ENCODE measurements at places on chromosomes 6 and 20.

GRCh38 chr6:26550250-26550993 is 12.3 kb downstream of the HMGN4 start:
- peak; percentile 54 for DNase-seq

DNA sequence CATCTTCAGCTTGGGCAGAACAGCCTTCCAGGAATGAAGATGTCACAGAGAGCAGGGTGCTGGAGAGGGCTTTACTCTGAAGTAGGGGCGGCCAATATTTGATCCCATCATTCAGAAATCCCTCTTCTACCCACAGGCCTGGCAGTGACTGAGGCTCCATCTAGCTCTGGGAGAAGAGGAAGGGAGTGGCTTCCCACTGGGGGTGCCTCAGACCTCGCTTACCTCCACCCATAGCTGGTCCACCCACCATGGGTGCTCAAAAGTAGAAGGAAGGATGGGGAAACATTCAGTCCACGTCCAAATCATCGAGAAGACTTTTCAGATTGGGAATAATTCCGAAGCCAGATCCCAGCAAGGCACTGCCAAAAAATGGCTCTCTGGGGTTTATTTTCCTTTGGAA is 11.8 kb upstream of the THBD start:
- no peak for DNase-seq

DNA sequence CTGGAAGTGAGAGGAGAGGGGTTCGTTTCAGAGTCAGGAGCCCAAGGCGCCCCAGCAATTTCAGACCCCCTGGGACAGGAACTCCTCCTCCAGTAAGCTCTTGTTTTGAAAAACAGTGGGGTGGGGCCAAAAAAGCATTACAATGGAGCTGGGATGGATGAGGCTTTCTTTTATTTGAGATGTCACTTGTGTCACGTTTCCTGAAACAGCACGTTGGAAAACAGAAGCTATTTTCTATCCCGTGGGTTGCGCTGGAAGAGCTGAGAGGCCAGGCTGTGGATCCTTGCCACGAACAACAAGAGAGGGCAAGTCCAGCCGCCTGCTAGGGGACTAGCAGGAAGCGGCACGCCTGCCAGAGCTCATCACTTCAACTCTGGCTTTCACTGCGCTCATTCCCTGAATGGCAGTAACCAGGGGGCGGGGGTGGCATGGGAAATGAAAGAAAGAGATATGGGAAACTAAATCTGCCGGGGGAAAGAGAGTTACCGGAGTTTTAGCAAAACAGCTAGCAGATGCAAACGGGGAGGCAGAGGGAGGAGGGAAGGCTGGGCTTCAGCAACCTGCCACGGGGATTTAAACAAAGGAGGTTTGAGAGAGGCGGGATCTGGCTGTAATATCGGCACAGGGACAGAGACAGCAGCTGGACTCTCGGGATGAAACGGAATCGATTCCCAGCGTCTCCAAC is 34.6 kb downstream of the GCNT2 start:
- DNase-seq, result peak; percentile 85

- no peak for DNase-seq
These were observed 100.0 kb downstream of the VEGFA start for GRCh38 chr6:43869792-43870659.

GRCh38 chr6:132096245-132096644 is 145.1 kb upstream of the CCN2 start:
- no peak for DNase-seq

DNA sequence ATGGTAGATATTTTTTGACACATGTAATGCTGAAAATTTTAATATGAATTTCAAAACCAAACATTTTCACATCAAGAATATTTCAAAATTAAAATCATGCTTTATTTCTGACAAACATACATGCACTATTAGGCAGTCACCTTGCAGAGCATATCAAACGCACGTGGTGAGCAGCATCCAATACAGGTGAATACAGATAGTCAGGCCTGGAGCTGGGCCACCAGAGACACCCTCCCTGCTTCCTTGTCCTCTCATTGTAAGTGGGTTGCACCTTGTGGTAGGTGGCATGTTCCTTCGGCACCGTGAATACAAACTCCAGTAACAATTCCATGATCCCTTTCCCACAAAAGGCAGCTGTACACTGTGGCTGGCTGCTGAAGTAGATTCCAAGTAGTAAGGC is 8.9 kb downstream of the REV3L start:
- DNase-seq, result peak; percentile 57

- DNase-seq, result no peak
These were observed 5.5 kb downstream of the ANKEF1 start for GRCh38 chr20:10040070-10040975.

DNA sequence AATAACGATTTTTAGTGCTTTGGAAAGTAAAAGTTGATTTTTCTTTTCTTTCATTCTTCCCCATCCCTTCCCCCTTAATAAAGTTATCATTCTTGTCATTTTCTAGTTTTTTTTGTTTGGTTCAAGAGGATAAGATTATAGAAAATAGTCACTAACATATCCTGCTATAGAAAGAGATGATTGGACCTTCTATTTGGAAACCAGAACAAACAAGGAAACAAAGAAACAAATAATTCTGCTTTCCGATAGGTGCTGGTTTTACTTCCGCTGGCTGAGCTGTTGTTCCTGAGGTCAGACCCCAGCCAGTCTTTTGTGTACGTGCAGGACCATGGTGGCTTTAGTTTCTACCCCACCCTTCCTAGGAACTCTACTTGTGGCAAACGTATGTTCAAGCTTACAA is at the start of gene CDH26:
Gene CDH26, plus strand, starts transcription at position 301 of the 400 bp plus-strand sequence. CDS start 304 bp downstream, outside the sequence.
- peak; percentile 82 for DNase-seq

- DNase-seq, result no peak
These were observed 13.9 kb upstream of the SCUBE3 start for GRCh38 chr6:35199866-35200265.

GRCh38 chr20:32652739-32653526 is 20.8 kb downstream of the C20orf203 start:
- DNase-seq, result peak; percentile 51

DNA sequence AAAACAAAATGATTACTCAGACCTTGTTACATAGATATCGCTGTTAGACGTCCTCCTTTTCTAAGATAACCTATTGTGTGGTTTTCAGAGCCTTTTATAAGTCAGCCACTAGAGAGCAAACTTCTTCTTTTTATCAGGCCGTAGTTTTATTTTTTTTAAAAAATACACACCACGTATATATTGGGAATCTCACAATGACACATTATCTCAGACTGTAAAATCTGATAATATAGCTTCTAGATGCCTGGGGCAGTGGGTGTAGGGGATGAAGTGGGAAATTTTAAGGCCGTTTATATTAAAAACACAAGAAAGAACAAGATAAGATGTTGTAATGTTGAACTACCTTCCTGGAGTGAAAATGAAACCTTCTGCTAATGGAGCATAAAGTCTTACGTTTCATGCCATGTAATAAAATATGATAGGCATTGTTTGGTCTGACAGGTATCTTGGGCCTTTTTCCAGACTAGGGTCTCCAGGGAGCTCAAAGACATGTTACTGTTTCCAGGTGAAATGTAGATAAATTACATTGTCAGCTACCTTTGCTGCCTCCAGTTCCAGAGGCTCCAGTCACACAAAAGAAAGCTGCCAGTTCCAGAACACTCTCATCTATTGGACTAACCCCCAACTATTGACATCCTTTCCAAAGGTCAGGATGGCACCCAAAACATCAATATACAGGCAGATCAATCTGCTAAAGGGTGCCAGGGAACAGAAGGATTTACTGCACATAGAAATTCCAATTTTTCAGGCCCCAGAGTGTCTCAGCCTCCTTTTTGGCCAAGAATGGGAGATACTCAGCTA is 130.2 kb upstream of the AKIRIN2 start:
- DNase-seq, result peak; percentile 15

GRCh38 chr6:34120953-34121675 is 24.8 kb downstream of the GRM4 start:
- no peak for DNase-seq

DNA sequence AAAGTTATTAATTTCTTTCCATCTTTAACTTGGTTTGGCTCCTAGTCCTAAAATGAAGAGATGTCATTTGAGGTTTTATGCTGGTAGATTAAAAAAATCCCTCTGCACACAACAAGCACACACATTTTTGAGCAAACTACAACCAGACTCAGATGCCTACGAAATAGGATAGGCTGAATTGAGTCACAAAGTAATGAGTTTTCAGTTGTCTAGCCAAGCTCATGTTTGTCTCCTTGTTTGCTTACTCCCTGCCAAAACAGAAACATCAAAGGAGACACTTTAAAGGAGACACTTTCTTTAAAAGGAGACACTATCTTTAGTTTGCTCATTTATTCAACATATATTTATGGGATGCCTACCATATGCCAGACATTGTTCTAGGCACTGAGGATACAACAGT is 56.2 kb downstream of the TPBG start:
- peak; percentile 85 for DNase-seq

GRCh38 chr20:6590891-6591637 is 176.4 kb upstream of the BMP2 start:
- no peak for DNase-seq

GRCh38 chr6:31271641-31272357 is at the start of gene HLA-C:
Gene HLA-C, minus strand, starts transcription at chr6:31272092. Its CDS starts 21 bp downstream, at chr6:31272071.
- DNase-seq, result peak; percentile 79
